ENCODE measurements at places on chromosomes 6 and 20. TPM values are rescaled to one million over a fixed set of nuclear protein-coding genes. Genes with fewer than 3 reads are reported as not detected.

OR2B6 gene
- not detected for total RNA-seq

HAO1 gene
- total RNA-seq, result not detected

NOP56 gene
- 122 TPM for total RNA-seq

ATP9A gene
- total RNA-seq, result 48.8 TPM

MARCKS gene
- total RNA-seq, result 325 TPM

ASCC3 gene
- 57.1 TPM for total RNA-seq

OR2H2 gene
- not detected for total RNA-seq

MAPK13 gene
- 5.8 TPM for total RNA-seq

C6orf58 gene
- total RNA-seq, result not detected

RMND1 gene
- 34.1 TPM for total RNA-seq

All from glomerular endothelial cell (primary cell).